Stimulated activated CD4-positive, alpha-beta T cell treated with anti-CD3 and anti-CD28 coated beads, Interleukin-15, amount 100 ng/mL, for 1 hour (primary cell): ENCODE measurements at places on chromosomes 12 and 14.

DNA sequence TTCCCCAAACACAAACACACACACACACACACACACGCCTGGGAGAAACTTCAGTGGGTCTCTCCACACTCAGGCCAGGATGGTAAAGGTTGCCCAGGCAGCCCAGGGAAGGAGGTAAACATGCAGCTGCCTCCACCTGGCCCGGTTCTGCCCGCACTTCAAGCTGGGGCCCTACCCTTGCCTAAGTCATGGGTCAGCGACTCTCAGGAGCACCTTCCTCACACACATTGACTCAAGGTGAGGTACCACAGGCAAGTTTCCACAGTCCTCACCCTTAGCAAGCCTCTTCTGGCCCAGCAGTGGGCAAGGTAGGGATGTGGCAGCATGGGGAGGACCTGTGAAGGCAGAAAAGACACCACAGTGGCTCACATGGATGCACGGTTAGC is 14.1 kb upstream of the FAIM2 start:
- DNase-seq: no peak

GRCh38 chr12:21300632-21301031 is 34.1 kb downstream of the SLCO1A2 start:
- no peak for DNase-seq

DNA sequence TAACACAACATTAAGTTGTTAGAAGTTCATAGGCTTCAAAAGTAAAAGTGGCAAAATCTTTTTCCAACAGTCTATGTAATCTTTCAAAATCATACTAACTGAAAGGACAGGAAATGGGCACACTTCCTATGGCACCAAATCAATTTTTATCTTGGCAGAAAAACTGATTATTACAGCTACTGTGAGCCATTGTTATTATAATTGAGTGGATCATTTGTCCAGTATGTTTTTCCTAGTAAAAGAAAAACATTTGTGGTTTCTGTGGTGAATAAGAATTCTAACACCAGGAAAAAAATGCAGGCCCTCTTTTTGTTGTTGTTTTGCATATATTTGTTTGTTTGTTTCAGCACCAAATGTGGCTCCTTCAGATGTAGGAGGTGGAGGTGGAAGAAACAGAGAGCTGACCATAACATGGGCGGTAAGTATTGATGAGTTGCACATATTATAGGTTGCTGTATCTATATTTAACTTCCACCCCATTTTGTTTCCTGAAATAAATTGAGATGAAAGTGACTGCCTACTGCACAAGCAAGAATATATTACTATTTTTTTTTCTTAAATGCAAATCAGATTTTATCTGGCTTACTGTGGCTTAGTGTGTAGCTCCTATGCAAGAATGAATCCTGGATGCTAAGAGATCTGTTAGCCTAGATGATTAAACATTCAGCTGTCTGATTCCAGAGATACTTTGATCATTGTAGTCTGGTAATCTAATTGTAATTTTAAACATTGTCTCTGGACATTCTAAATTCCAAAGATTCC is 174.1 kb upstream of the PDZRN4 start:
- DNase-seq: no peak

GRCh38 chr12:110613071-110613770 is 708 bp upstream of the TCTN1 start:
- DNase-seq: no peak

DNA sequence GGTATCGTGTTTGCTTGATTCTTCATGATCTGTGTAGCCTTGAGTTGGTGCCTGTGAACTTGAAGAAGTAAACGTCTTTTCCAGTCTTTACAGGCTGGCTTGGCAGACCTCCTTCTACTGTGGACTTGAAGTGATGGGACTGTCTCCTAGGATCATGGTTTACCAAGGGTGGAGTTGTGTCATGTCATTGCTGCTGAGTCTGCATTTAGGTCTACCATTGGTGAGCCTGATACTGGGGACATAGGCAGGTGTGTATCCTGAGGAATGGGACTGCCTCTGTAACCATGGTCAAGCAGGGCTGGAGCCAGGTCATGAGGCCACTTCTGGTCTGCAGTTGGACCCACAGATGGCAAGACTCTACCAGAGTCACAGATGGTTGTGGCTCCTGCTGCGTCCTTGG is 20.7 kb upstream of the PPP1R12A start:
- no peak for DNase-seq

DNA sequence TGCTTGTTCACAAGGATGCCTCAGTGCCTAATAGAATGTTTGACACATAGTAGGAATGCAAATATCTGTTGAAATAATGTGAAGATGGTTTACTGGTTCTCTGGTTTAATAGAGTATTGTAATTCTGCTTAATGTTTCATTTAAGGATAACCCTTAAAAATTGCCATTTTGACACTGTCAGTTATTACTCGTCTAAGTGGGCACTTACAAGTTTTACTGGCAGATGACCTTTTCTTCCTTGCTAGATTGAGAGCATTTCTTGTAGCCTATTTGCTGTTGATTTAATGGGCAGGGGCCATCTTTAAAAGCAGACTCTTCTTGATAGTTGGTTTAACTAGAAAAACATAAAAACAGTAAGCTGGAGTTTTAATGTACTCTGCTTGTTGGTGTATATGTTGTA is 1.9 kb downstream of the TMEM263 start:
- DNase-seq: no peak

- no peak for DNase-seq
These were observed 6.1 kb downstream of the A2ML1 start for GRCh38 chr12:8828257-8829124.

- no peak for DNase-seq
These were observed 23.8 kb upstream of the LTBP2 start for GRCh38 chr14:74635847-74636246.

GRCh38 chr12:82800185-82800584 is 113.5 kb downstream of the TMTC2 start:
- DNase-seq: no peak

DNA sequence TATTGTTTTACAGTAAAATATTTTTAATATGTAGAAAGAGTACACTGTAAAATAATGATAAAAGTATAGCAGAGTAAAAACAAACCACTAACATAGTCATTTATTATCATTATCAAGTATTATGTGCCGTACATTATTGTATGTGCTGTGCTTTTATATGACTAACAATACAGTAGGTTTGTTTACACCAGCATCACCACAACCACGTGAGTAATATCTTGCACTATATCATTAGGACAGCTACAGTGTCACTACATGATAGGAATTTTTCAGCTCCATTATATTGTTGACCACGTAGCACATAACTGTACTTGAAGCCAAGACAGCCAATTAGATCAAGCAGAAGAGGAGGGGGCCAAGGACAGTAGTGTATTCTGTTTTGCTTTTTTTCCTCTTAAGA is 415.4 kb downstream of the RAD51B start:
- DNase-seq: no peak

- no peak for DNase-seq
These were observed 46.3 kb downstream of the CATSPERB start for GRCh38 chr14:91685600-91685999.

DNA sequence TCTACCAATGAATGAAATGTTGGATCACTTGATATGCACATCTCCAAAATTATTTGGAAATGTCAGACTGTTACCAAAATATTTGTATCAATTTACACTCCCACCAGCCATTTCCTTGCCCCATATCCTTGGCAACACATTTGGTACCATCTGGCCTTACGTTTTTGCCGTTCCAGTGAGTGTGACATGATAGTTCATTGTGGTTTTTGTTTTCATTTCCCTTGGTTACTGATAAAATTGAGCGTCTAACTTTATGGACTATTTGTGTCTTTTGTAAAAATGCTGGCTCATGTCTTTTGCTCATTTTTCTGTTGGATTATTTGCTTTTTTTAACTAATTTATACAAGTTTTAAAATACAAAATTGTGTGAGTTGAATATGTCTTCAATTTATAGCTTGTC is 11.0 kb downstream of the KLHDC1 start:
- DNase-seq: no peak
